ENCODE measurements at places on chromosomes 1 and 21.
A peak's percentile ranks its signal among the peaks of the same experiment; 100 is the strongest.

DNA sequence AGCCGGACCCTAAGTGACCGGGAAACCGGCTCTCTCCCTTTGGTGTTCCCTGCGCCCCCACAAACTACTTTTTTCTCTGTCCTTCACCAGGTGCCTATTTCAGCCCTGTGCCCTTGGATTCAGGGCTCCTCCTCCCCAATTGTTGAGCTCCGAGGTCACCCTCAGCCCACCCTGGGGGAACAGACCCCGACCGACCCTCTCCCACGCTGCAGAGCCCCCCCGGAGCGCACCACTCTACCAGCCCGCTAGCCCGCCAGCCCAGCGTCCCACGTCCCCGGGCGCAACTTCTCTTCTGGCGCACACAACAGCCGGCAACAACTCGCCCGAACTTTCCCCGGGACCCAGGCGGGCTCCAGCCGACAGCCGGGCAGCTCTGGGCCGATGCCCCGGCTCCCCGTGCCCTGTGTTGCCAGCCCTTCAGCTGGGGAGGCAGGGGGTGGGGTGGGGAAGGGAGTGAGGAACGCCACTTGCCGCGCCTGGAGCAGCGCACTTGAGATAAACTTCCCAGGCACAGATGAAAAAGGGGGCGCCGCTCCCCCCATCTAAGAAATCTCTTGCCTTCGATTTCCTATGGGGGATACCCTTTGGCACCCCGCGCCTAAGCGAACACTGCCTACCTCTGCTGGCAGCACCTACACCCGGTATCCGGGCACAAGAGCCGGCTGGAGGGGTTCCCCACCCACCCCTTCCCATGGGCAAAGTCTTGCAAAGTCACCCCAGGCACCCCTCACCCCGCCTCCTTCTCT is 997 bp downstream of the CASZ1 start:
- peaks cover 17% of the 10 kb centered on the region for H3K4me1 ChIP-seq
- peaks cover 4% of the 10 kb centered on the region for H3K27me3 ChIP-seq
- H3K4me3 ChIP-seq = peak overlapping the region; percentile 79
- H3K27ac ChIP-seq = no peak overlapping the region

GRCh38 chr1:189205863-189206262 is 1271.8 kb downstream of the BRINP3 start:
- no peaks in the 10 kb centered on the region for H3K36me3 ChIP-seq
- no peak overlapping the region for H3K4me3 ChIP-seq
- no peaks in the 10 kb centered on the region for H3K27me3 ChIP-seq

GRCh38 chr1:8226747-8227146 is 91.2 kb upstream of the SLC45A1 start:
- no peaks in the 10 kb centered on the region for H3K27me3 ChIP-seq
- H3K36me3 ChIP-seq = no peaks in the 10 kb centered on the region
- H3K4me3 ChIP-seq = no peak overlapping the region
- DNase-seq = no peak

DNA sequence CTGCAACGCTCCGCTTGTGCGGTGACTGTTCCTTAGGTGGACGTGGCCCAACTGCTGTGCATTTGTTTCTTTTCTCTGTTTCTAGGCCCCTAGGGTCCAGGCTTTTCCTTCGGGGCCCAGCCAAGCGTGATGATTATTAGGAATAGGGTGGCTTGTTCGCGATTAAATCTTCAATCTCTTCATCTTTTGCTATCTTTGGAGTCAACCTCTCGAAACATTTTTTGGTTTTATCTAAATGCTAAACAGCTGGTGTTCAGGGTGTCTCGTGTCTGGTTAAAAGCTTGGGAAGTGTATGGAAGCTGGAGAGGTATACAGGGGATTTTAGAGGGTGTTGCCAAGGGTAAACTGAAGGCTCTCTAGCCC is 844 bp upstream of the PLD5 start:
- H3K27ac ChIP-seq = peak overlapping the region; percentile 67
- peak overlapping the region; percentile 89 for H3K4me3 ChIP-seq
- H3K4me1 ChIP-seq = peaks cover 16% of the 10 kb centered on the region
- peaks cover 18% of the 10 kb centered on the region for H3K27me3 ChIP-seq

- H3K4me1 ChIP-seq = no peaks in the 10 kb centered on the region
- no peak overlapping the region for H3K4me3 ChIP-seq
- no peak for DNase-seq
- no peaks in the 10 kb centered on the region for H3K27me3 ChIP-seq
- H3K27ac ChIP-seq = no peak overlapping the region
Measured at GRCh38 chr1:77382366-77382765, 100.5 kb downstream of the AK5 start.

DNA sequence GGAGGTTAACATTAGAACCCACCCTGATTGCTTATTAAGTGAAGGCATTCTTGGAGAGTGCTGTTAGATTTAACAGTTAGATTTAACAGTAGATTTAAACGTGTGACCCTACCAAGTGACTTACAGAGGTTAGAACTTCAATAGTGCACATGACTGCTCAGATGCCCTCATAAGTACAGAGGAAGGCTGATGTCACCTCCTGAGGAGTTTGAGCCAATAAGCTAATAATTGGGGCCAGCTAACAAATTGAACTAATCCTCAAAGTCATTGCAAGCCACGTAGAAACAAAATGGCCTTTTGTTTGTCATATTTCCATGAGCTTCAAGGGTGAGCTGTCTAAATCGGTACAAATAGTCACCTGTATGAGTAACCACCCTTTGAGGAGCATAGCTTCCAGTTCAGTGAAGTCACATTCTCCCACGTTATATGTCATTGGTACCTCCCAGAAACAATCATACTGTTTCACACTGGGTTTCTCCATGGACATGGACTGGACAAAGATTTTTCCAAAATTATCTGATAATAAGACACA is 11.7 kb downstream of the AVPR1B start:
- H3K4me3 ChIP-seq = no peak overlapping the region
- no peak for DNase-seq
- no peaks in the 10 kb centered on the region for H3K36me3 ChIP-seq
- peaks cover 8% of the 10 kb centered on the region for H3K4me1 ChIP-seq

- H3K4me1 ChIP-seq = peaks cover 6% of the 10 kb centered on the region
- no peaks in the 10 kb centered on the region for H3K36me3 ChIP-seq
- H3K27me3 ChIP-seq = no peaks in the 10 kb centered on the region
- no peak overlapping the region for H3K27ac ChIP-seq
- H3K4me3 ChIP-seq = no peak overlapping the region
Measured at GRCh38 chr1:58702261-58703141, 2.6 kb upstream of the MYSM1 start.

DNA sequence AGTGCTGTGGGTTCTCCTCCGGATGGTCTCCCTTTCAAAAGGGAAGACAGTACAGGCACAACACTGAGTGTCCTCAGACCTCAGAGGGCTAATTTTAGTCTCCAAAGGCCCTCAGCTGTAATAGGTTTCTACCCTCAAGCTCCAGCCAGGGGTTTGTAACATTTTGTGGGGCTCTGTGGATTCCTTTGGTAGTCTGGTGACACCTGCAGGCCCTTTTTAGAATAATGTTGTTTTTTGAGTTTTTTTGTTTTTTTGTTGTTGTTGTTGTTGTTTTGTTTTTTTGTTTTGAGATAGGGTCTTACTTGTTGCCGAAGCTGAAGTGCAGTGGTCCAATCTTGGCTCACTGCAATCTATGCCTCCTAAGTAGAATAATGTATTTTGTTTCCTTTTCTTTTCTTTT is 15.0 kb upstream of the TMEM201 start:
- H3K4me1 ChIP-seq = no peaks in the 10 kb centered on the region
- H3K27me3 ChIP-seq = no peaks in the 10 kb centered on the region
- H3K27ac ChIP-seq = no peak overlapping the region
- H3K36me3 ChIP-seq = peaks cover 6% of the 10 kb centered on the region
- H3K4me3 ChIP-seq = no peak overlapping the region

- H3K27ac ChIP-seq = no peak overlapping the region
- no peaks in the 10 kb centered on the region for H3K36me3 ChIP-seq
Measured at GRCh38 chr21:44379991-44380865, 26.8 kb downstream of the TRPM2 start.

GRCh38 chr1:224192082-224192788 is 9.2 kb downstream of the DEGS1 start:
- no peaks in the 10 kb centered on the region for H3K27me3 ChIP-seq
- H3K4me3 ChIP-seq = no peak overlapping the region
- peaks cover 7% of the 10 kb centered on the region for H3K4me1 ChIP-seq
- H3K27ac ChIP-seq = no peak overlapping the region

- no peak overlapping the region for H3K27ac ChIP-seq
- H3K4me3 ChIP-seq = no peak overlapping the region
- no peaks in the 10 kb centered on the region for H3K36me3 ChIP-seq
Measured at GRCh38 chr1:30804352-30804751, 46.8 kb upstream of the LAPTM5 start.

DNA sequence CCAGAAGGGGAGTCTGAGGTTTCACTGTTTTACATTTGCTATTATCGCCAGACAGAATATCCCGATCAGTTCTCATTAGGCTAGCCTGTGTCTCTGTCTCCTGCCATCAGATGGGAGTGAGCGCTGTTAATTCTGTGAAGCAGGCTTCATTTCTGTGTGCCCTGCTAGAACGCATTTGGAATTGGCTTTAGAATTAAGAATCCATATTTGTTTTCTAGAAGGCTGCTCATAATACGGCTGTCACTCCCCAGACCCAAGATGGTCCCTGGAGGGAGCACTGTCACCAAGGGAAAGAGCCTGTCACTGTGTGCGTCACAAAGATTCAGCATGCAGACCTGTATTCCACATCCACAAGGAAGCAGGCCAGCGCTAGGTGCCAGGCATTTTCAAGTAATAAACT is 49.2 kb downstream of the CASQ2 start:
- no peak for DNase-seq
- no peaks in the 10 kb centered on the region for H3K36me3 ChIP-seq
- H3K27me3 ChIP-seq = no peaks in the 10 kb centered on the region
- no peak overlapping the region for H3K4me3 ChIP-seq
- H3K27ac ChIP-seq = no peak overlapping the region
- peaks cover 11% of the 10 kb centered on the region for H3K4me1 ChIP-seq

DNA sequence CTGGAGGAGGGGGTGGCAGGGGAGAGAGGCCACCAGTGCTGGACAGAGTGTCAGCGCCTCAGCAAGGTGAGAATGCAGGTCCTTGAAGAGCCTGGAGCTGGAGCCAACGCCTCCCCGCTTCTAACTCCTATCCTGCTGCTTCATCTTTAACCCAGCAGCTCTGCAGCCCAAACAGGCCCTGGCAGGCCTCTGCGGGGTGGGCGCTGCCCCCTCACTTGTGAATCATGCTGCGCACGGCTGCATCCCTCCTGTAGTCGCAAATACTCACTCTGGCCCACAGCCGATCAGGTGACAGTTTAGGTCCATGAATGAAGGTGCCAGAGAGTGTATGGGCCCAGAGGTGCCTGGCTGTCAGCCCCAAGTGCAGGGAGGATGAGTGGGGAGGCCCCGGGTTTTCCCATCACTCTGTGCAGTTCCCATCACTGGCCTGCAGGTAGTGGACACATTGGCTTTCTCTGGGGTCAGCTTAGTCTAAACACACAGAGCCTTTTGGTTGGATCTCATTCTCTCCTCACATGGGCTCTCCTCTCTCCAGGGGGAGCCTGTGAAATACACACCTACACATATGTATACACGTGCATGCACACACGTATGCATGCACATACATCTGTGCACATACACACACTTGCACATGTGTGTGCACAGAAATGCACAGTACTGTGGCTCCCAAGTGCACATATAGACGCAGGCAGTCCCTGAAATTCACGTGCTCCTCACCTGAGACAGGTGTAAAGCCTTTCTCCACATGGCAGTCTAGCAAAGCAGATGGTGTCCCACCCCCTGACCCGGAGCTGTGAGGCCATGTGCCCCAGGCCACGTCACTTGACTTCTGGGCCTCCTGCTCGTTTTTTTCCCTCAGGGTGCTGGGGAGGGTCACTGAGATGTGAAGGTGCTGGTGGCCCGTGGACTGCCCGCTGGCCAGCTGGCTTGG is 52.0 kb downstream of the TRIM11 start:
- H3K27me3 ChIP-seq = no peaks in the 10 kb centered on the region
- peaks cover 8% of the 10 kb centered on the region for H3K4me1 ChIP-seq
- H3K27ac ChIP-seq = no peak overlapping the region
- DNase-seq = no peak
- H3K36me3 ChIP-seq = no peaks in the 10 kb centered on the region

- no peak for DNase-seq
- no peaks in the 10 kb centered on the region for H3K27me3 ChIP-seq
- no peak overlapping the region for H3K4me3 ChIP-seq
- no peaks in the 10 kb centered on the region for H3K36me3 ChIP-seq
- no peaks in the 10 kb centered on the region for H3K4me1 ChIP-seq
Measured at GRCh38 chr1:209307846-209308245, 275.7 kb upstream of the CAMK1G start.

GRCh38 chr1:31666263-31666963 is 21.7 kb upstream of the PEF1 start:
- H3K27me3 ChIP-seq = no peaks in the 10 kb centered on the region
- peak; percentile 85 for DNase-seq
- no peak overlapping the region for H3K4me3 ChIP-seq

DNA sequence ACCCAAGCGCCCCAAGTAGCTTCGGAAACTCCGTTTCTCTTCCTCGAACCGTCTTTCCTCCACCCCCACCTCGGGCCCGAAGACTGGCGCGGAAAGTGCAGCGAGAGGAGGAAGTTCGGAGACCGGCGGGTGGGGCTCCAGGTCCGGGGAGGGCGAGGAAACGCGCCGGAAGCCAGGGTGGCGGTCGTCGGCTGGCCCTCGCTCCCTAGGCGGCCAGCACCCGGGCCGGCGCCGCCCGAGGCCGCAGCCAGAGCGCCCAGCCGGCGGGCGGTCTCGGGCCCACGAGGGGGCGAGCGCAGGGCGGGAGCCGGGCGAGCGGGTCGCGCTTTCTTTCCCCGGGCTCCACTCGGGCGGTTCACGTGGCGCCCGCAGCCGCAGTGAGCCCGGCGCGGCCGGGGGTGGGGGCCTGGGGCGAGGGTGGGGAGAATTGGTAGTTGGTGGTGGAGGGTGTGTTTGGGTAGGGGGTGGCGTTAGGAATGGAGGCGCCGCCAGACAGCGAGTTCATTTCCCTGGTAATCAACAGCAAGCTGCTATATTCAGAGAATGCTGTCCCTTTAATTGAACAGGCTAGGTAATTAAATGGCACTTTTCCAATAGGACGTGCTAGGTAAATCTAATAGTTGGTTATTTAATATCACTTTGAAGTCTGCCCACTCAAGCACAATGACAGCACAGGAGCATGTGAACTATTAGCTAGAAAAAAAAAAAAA is 6.7 kb downstream of the LMO4 start:
- no peak for DNase-seq
- peaks cover 3% of the 10 kb centered on the region for H3K36me3 ChIP-seq
- H3K4me1 ChIP-seq = peaks cover 33% of the 10 kb centered on the region
- H3K27me3 ChIP-seq = no peaks in the 10 kb centered on the region
- peak overlapping the region; percentile 66 for H3K4me3 ChIP-seq
- H3K27ac ChIP-seq = peak overlapping the region; percentile 61

- no peaks in the 10 kb centered on the region for H3K36me3 ChIP-seq
- no peak overlapping the region for H3K27ac ChIP-seq
- H3K4me1 ChIP-seq = no peaks in the 10 kb centered on the region
- no peak overlapping the region for H3K4me3 ChIP-seq
- no peaks in the 10 kb centered on the region for H3K27me3 ChIP-seq
Measured at GRCh38 chr1:169048043-169048442, 58.4 kb upstream of the ATP1B1 start.

DNA sequence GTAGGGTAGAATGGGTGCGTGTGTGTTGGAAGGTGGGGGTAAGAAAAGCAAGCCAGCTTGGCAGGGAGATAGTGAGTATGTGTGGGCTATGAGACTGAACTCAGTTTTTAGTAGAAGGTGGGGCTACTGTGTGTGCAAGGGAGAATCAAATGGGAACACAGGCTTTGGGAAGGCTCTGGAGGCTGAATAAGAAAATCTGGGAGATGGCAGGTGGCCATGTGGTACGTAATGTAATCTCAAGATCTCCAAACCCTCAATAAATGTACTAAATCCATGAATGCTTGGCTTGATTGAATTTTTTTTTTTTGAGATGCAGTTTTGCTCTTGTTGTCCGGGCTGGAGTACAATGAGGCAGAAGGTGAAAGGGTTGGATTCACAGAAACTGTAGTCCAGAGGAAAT is 3.5 kb upstream of the ZSCAN20 start:
- H3K27ac ChIP-seq = no peak overlapping the region
- H3K36me3 ChIP-seq = peaks cover 1% of the 10 kb centered on the region
- peaks cover 22% of the 10 kb centered on the region for H3K4me1 ChIP-seq
- no peak for DNase-seq

Measured in keratinocyte (primary cell).